ENCODE measurements at places on chromosomes 3 and 15. TPM values are rescaled to one million over a fixed set of nuclear protein-coding genes. Genes with fewer than 3 reads are reported as not detected.

GRIP2 gene
- total RNA-seq, result 6.9 TPM

MORC1 gene
- not detected for total RNA-seq

TEX9 gene
- total RNA-seq, result 12.3 TPM

FAM107A gene
- 0.57 TPM for total RNA-seq

HRG gene
- total RNA-seq, result 0.15 TPM

DNA sequence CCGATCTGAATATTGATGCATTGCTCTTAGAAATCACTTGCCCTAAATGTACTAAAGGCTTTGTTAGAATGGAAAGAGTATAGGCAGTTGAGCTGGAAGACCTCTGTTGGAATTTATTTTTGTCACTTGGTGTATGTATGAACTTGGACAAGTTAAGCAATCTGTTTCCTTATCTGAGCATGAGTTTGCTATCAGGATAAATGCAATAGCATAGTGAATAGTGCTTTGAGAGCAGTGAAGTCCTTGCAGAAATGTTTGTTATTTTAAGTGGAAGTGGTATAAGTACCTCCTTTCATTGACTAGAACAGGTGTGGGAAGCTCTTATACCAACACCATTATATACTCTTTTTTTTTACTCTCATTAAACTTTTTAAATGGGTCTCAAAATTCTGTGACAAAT is 146.4 kb upstream of the ONECUT1 start:
- no peaks in the 10 kb centered on the region for H3K27me3 ChIP-seq
- no peaks in the 10 kb centered on the region for H3K4me1 ChIP-seq
- H3K27ac ChIP-seq, result no peak overlapping the region
- H3K36me3 ChIP-seq, result no peaks in the 10 kb centered on the region
- DNase-seq, result no peak

DNA sequence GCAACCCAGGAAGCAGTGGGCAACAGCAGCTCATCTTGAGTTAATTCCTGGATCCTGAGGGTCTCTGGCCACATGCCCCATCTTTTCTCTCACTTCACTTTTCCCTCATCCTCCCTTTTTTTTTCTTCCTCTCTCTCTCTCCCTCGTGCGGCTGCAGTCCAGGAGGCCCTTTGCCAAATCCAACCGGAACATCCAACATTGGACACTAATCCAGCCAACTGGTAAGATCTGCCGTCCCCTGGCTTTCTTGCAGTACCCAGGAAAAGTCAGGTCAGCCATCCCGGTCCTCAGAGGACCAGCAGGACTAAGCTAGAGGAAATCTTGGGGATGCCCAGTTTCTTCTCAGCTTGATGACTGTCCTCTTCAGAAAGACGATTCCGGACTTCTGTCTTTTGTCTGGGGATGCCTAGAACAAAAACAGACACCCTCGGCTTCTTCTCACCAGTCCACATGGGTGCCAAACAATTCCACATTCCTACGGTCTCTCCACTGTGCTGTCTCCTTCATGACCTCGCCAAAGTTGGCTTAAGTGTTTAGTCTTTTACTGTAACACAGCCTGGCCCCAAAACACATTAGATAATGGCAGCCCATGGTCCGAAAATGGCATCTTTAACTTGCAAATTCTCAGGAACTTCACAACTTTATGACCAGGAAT is 115.6 kb downstream of the GSK3B start:
- H3K27ac ChIP-seq, result no peak overlapping the region
- no peak overlapping the region for H3K4me3 ChIP-seq
- DNase-seq, result no peak
- no peaks in the 10 kb centered on the region for H3K27me3 ChIP-seq
- no peaks in the 10 kb centered on the region for H3K4me1 ChIP-seq

DNA sequence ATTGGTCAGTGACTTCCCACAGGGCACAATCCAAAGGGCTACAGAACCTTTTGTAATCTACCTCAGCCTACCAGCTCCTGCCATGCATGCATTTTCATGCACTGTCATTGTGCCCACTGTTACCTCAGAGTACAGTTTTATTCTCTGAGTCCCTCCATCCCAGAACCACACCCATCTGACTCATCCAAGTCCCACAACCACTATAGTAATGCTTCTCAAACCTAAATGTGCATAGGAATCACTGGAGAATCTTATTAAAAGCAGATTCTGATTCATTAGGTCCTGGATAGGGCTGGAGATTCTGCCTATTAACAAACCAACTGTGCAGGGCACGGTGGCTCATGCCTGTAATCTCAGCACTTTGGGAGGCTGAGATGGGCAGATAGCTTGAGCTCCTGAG is 3.7 kb upstream of the B3GALNT1 start:
- peaks cover 3% of the 10 kb centered on the region for H3K27me3 ChIP-seq
- DNase-seq, result no peak
- no peak overlapping the region for H3K27ac ChIP-seq
- no peak overlapping the region for H3K4me3 ChIP-seq
- no peaks in the 10 kb centered on the region for H3K4me1 ChIP-seq

GRCh38 chr3:125960456-125961288 is 8.3 kb upstream of the ROPN1B start:
- H3K4me3 ChIP-seq, result no peak overlapping the region
- no peaks in the 10 kb centered on the region for H3K4me1 ChIP-seq
- H3K27me3 ChIP-seq, result 0 out of 2 replicates have a peak, but pooled peaks cover 2% of the 10 kb centered on the region
- H3K36me3 ChIP-seq, result no peaks in the 10 kb centered on the region

- peaks cover 11% of the 10 kb centered on the region for H3K36me3 ChIP-seq
- no peak overlapping the region for H3K27ac ChIP-seq
- H3K4me3 ChIP-seq, result no peak overlapping the region
Measured at GRCh38 chr3:101824702-101825101, 24.6 kb upstream of the NFKBIZ start.

DNA sequence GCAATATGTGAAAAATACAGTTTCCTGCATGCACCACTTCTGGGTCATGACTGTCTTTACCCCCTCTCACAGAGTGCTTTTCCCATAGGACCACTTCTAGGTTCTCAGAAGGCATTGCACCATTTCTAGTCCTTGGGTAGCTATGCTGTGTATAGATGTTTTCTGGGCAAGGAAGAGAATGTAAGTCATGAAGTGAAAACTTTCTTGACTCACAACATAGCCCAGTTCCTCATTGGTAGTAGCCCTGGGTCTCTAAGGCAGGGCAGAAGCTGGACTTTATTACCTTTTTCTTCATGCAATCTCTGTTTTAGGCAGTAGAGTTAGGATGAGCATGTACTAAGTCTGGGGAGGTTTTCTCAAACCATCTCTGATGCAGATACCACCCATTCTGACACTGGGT is 203.1 kb downstream of the EPHB1 start:
- no peaks in the 10 kb centered on the region for H3K4me1 ChIP-seq
- H3K27me3 ChIP-seq, result no peaks in the 10 kb centered on the region
- H3K4me3 ChIP-seq, result no peak overlapping the region
- no peak overlapping the region for H3K27ac ChIP-seq
- DNase-seq, result no peak

DNA sequence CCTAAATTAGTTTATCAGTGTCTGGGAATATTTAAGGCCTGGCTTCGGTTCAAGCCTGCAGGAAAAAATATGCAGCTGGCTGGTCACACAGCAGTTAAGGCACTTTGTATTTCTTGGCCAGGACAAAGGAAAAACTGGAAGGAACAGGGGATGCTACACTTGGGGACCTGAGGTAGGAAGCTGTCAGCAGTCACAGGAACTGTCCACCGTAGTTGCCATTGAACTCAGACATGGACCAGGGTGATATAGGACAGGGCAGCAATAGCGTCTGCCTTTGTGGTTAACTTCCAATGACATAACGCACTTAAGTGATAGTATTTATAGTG is 49.1 kb downstream of the NR1D2 start:
- H3K36me3 ChIP-seq, result no peaks in the 10 kb centered on the region
- no peak overlapping the region for H3K27ac ChIP-seq
- H3K27me3 ChIP-seq, result no peaks in the 10 kb centered on the region
- H3K4me1 ChIP-seq, result peaks cover 3% of the 10 kb centered on the region

- no peaks in the 10 kb centered on the region for H3K36me3 ChIP-seq
- H3K27me3 ChIP-seq, result no peaks in the 10 kb centered on the region
- H3K27ac ChIP-seq, result no peak overlapping the region
- H3K4me3 ChIP-seq, result no peak overlapping the region
- no peaks in the 10 kb centered on the region for H3K4me1 ChIP-seq
Measured at GRCh38 chr3:39327053-39327745, 2.3 kb upstream of the CCR8 start.

GRCh38 chr3:50649451-50649931 is 25.2 kb upstream of the DOCK3 start:
- no peaks in the 10 kb centered on the region for H3K27me3 ChIP-seq
- peaks cover 4% of the 10 kb centered on the region for H3K4me1 ChIP-seq
- H3K36me3 ChIP-seq, result peaks cover 8% of the 10 kb centered on the region
